ENCODE measurements at places on chromosomes 13 and 19.

DNA sequence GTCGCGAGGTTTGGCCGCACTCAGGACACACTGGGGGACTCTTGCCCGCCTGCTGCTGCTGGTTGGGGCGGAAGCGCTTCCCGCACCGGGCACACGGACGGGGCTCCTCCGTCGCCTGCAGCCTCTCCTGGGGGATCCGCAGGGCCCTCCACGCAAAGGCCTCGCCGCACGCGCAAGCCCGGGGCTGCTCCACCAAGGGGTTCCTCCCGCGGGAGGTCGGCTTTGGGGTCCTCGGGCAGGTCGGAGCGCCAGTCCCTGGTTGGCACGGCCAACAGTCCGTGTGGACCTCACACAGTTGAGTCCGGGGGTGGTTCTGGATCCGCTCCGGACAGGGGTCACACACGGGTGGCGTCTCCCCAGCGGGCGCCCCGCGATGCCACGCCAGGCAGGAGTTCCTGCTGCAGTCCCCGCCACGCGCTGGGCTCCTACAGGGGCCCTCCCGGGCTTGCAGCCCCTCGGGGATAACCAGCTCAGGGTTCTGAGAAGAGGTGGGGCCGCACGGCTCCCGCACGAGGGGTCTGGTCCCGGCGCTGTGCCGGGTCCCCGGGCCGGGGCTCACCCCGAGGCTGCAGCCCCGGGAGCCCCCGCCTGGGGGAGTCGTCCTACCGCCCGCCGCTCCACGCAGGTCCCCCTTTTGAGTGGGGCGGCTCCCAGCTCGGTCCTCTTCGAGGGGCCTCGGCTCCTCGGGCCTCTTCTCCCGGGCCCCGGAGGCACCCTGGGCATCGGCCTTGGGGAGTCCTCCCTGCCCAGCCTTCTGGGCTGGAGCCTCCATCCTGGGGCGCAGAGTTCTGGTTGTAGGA lies 6.2 kb upstream of the ZNF497 start:
- DNase-seq = no peak

GRCh38 chr19:48969276-48970138 lies 4.4 kb downstream of the FTL start:
- no peak for DNase-seq

DNA sequence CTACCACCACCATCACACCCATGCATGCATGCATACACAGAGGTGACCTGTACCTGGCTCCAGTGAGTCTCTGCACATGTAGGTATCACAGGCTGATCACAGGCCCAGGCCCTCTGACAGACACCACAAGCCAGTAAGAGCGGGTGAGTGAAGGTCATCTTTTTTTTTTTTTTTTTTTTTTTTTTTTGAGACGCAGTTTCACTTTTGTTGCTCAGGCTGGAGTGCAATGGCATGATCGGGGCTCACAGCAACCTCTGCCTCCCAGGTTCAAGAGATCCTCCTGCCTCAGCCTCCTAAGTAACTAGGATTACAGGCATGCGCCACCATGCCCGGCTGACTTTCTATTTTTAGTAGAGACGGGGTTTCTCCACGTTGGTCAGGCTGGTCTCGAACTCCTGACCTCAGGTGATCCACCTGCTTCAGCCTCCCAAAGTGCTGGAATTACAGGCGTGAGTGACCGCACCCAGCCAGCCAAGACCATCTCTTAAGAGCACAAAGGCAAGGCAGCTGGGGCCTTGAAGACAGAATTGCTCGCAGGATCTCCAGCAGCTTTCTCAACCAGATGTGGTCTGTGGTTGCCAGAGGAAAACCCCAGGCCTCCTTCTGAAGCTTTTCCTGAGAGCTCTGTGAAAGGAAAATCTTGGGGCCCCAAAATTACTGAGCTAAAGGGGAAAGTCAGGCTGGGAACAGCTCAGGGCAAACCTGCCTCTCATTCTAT lies 3.2 kb upstream of the NKG7 start:
- DNase-seq = no peak

DNA sequence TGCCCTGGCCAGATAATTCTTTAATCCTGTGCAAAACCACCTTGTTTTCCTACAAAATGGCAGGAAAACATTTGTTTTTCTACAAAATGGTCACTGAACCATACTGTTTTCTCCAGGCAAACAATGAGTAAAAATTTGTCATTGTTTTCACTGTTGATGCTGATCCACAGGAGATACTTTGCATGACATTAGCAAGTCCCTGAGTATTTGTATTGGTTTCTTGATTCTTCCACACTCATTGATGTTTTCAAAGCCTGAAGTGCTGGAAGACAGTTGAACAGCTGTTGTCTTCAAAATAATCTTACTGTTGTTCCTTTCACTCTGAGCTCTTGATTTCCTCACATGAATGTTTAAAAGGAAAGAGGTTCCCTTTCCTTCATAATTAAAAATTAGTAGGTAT lies 123.1 kb upstream of the HTR2A start:
- no peak for DNase-seq

- DNase-seq = no peak
These were observed 148.9 kb downstream of the URI1 start for GRCh38 chr19:30090963-30091362.

DNA sequence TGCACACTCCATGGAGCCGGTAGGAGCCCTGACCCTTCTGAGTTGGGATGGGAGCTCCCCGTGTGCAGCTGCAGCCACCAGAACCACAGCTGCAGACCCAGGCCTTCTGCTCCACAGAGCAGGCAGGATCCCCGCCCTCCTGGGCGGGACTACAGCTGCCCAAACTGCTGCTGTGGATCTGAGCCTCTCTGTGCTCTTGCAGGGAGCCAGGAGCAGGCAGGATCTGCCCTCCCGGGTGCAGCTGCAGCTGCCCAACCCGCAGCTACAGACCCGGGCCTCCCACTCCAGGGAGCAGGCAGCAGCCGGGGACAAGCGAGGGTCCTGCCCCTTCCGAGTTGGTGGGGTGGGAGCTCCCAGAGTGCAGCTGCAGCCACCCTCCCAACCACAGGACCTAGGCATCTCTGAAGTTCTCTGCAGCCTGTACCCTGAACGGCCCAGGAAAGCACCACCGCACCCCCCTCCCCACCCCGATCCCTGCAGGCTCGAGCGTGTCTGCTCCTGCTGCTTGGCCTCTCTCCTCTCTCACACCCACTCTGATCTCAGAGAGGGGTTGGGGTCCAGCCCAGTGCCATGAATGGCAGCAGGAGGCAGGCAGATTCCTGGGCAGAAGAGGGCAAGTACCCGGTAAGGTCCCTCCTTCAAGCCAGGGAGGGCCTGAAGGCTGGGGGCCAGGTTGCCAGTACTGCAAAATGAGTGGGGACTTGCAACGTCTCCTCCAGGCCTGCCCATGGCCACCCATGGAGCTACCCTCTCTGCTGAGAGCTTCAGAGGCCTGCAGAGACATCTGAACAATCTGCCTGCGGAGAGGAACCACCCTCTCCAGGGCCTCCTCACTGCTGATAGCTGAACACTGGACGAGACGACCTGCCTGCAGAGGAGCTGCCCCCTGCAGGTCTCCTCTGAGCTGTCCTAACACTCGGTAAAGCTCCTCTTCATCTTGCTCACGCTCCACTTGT lies 16.4 kb upstream of the EMP3 start:
- DNase-seq = peak; percentile 61

- DNase-seq = no peak
These were observed 73.4 kb downstream of the PCDH9 start for GRCh38 chr13:67156723-67157060.

GRCh38 chr13:30314562-30314961 lies 7.2 kb upstream of the KATNAL1 start:
- DNase-seq = no peak

- DNase-seq = peak; percentile 29
These were observed 601 bp upstream of the ZNF749 start for GRCh38 chr19:57434386-57435061.

- DNase-seq = no peak
These were observed 13.6 kb upstream of the CLASRP start for GRCh38 chr19:45025264-45025663.

GRCh38 chr13:38602266-38602665 lies 84.6 kb upstream of the FREM2 start:
- DNase-seq = no peak

DNA sequence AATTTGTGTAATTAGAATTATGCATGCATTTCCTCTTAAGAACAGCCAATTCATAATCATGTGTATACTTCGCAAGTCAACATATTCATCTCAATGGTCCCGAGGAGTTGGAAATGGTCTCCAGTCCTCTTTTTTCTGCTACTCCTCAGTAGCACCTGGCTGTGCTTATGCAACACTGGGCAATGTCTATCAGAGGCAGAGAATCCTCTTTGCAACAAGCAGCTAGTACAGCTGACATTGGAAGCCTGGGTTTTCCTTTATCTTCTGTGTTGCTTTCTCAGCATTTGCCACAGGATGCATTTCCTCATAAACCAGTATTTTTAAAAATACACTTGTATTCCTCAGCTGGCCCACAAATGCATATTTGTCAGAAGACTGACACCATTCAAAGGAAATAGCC lies 405.3 kb upstream of the GPC6 start:
- DNase-seq = no peak

- no peak for DNase-seq
These were observed 60.9 kb downstream of the LIG4 start for GRCh38 chr13:108154421-108154858.

GRCh38 chr13:73835138-73835721 lies 299.0 kb downstream of the KLF12 start:
- DNase-seq = peak; percentile 64

Measured in foreskin fibroblast (primary cell).